Activated T-helper 17 cell treated with anti-CD3 and anti-CD28 coated beads, Interleukin-2, amount 50 U/mL, for 72 hours (primary cell): ENCODE measurements at places on chromosomes 3 and 15.

DNA sequence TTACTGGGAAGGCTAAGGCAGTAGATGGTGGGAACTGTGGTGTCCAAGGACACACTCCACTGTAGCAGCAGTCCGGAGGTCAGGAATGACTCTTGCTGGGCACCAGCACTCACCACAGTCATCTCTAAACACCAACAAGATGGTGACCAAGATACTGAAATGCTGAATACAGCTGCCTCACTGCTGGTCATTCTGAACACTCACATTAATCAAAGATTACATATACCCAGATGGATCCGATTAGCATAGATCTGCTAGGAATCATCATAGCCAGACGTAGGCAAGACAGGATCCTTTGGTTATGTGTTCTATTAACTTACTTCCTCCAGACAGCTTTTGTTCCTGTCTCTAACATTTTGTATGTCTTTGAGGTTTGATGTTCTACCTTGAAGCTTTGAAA is 134.9 kb upstream of the BFSP2 start:
- no peak for ATAC-seq

GRCh38 chr15:88127432-88127790 is 129.1 kb downstream of the NTRK3 start:
- no peak for ATAC-seq

- no peak for ATAC-seq
Measured at GRCh38 chr3:119420196-119420595, 43.2 kb downstream of the TMEM39A start.

DNA sequence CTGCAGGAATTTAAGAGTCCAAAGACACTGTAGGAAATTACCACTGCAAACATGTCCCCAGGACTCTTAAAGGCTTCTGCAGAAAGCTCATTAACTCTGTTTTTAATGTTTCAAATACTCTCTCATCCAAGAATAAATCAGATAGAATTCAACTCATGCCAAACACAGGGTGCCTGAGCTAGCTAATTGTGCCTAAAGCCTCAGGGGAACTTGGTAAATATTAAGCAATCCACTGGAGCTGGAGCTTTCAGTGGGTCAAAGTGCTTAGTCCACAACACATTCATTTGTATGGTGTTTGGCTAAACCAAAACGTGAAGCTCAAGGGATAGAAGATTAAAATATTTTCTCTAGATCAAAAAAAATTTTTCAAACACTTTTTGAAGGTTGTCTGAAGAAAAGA is 131.4 kb downstream of the THRB start:
- ATAC-seq, result no peak

- no peak for ATAC-seq
Measured at GRCh38 chr15:67906382-67906781, 66.5 kb upstream of the RNU6-1 start.

DNA sequence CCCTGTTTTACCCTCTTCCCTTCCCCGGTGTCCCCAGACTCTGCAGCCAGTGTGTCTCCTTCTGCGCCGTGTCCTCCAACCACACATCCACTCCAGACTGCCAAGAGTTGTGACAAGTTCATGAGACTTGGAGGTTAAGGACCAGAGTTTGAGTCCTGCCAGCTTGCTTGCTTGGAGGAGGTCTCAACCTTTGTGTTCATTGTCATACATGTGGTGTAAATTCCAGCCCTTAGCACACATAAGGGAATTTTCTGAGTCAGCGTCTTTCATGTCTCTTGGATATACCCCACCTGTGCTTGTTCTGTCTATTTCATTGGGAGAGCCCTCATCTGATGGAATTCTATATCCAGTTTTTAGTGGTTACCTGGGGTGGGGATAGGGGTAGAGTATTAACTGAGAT is 13.3 kb downstream of the CORO2B start:
- ATAC-seq, result no peak

GRCh38 chr3:99637368-99638111 is 854 bp upstream of the COL8A1 start:
- ATAC-seq, result peak; percentile 76

- ATAC-seq, result peak; percentile 60
Measured at GRCh38 chr3:171347301-171348039, 112.7 kb downstream of the TNIK start.

DNA sequence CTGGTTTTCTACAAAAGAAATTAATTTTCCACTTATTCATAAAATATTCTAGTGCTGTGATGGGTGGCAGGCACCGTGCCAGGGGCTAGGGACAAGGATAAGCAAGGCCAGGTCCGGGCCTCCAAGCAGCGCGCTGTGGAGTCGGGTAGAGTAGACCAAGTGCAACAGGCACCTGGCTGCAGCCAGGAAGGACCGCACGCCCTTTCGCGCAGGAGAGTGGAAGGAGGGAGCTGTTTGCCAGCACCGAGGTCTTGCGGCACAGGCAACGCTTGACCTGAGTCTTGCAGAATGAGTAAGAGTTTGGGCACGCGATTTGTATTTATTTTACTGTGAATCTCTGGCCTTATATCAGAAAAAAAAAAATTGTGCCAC is at the start of gene CASR:
Gene CASR, plus strand, starts transcription at position 148 of the 372 bp plus-strand sequence. CDS start 70,522 bp downstream, outside the sequence.
- peak; percentile 66 for ATAC-seq

DNA sequence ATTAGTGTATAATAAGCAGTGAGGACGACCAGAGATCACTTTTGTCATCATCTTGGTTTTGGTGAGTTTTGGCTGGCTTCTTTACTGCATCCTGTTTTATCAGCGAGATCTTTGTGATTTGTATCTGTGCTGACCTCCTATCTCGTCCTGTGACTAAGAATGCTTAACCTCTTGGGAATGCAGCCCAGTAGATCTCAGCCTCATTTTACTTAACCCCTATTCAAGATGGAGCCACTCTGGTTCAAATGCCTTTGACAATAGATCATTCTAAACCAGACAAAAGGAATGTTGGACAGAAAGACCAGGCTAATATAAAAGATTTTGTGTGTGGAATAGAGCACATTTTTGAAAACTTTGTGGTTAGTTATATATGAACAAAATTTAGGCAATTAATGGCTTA is 618.5 kb upstream of the BCHE start:
- no peak for ATAC-seq

DNA sequence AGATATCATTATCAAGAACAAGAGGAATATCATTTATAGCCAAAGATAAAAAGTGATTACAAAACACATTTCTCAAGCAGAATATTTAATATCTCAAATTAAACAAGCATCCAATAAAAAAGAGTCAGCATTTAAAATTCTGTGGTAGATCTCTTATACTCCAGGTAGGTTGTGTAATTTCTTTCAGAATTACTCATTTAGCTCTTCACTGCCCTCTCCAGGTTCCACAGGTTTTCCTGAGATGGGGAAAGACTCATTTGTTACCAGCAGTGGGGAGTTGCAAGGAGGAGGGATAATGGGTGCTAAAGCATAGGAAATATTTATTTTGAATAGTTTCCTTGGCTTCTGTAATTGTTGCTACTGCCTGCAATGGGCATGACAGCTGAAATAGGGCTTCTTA is 83.1 kb upstream of the RASGRP1 start:
- ATAC-seq, result no peak

DNA sequence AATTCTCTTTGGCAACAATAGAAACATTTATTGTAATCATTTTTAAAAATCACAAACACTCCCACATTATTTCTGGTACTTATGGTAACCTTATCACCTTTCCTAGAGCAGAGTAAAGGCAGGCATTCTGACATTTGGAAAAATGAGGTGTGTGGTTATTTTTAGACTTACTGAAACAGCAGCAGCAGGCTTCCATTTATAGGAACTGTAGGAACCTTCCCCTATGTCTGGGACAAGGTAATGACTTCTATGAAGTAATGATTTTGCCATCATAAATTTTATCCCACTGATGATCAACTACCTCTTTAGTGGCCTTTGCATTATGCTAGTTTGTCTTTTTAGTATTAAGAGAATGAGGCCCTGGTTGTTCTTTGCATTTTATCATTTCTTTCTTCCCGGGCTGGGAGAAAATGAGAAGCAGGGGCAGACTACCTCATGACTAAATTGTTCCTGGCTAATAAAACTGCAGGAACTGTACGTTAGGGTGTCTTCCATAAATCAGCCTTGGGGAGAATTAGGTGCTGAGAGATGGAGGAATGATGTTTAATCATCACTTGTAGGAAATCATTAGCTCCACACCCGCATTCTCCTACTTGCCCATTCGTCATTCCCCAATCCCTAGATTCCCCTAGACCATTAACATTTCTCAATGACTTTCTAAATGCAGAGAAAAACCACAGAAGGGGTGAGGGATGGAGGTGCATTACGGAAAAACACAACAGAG is 680.3 kb downstream of the AGBL1 start:
- no peak for ATAC-seq

GRCh38 chr3:159996018-159996417 is 7.4 kb downstream of the IL12A start:
- ATAC-seq, result no peak

DNA sequence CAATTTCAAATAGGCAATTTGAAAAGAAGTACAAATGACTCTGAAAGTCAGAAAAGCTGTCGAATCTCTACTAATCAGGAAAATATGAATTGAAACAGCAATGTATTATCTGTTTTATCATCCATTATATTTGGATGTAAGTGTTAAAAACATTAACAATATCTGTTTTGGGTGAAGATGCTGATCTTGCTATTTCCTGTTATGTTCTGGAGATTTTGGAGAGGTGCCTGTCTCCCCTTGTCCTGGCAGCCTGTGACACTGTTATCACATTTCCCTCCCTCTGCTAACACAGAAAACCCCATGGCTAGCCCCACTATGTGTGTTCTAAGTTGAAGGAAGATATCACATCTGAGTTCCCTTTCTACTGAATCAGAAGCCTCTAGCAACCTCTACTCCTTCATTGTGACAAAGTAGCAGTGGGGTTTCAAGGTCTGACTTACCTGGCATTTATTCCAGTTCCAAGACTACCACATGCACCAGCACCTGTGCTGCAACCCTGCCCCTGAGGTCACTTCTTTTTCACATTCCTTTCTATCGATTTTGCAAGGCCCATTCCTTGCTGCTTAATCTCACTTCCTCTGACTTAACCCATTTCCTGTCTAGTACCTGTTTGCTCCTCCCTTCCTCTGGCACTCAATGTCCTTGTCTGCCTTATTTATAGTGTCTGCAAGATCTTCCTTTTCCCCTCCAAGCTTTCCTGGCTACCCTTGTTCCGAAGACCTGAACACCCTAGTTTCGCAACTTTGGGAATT is 95.5 kb upstream of the COL8A1 start:
- ATAC-seq, result no peak

- no peak for ATAC-seq
Measured at GRCh38 chr3:124837065-124837464, 50.1 kb downstream of the ITGB5 start.

DNA sequence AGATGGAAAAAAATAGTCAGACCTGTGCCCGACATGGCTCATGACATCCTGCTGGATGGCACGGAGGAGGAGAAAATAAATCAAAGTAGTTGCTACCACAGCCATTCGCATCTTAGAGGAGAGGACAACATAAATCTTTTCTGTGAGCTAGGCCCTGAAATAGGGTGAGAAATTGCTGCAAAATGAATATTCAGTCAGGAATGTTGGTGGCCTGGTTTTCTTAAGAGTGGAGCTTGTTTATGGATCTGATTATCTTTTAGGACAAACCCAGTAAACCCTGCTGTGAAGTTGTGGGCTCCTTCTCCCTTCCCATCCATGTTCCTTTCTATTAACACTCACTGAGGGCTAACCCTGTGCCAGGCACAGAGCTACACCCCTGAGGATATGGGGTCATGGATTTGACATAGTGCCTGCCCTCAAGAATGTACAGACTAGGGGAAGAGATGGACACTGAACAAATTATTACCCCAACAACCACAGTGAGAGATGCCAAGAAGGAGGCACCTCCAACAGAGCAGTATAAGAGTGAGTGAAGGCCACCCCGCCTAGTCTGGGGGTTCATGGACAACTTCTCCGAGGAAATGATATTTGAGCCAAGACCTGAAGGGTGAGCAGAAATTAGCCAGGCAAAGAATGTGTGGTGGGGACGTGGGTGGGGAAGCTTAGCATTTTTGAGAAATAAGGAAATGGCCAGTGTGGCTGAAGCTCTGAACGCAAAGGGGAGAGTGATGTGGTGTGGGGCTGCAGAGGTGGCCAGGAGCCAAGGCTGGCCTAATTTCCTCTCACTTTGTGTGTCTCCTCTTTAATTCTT is 68.9 kb upstream of the ARL8B start:
- ATAC-seq, result no peak

DNA sequence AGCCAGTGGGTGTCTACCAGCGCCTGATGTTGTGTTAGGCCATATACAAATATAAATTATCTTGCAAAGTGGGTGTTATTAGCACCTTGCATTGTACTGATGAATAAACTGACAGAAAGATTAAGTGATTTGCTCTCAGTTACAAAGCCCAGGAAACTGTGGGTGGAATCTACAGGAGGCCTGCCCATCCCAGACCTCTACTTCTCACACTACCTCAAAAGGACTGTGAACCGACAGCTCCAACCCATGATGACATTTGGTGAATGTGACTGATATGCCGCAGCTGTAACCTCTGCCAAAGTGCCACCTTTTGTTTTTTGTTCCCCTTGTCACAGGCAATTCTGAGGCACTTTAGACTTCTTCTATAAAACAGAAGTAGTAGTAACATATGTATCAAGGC is 43.7 kb upstream of the KCNMB2 start:
- ATAC-seq, result no peak

DNA sequence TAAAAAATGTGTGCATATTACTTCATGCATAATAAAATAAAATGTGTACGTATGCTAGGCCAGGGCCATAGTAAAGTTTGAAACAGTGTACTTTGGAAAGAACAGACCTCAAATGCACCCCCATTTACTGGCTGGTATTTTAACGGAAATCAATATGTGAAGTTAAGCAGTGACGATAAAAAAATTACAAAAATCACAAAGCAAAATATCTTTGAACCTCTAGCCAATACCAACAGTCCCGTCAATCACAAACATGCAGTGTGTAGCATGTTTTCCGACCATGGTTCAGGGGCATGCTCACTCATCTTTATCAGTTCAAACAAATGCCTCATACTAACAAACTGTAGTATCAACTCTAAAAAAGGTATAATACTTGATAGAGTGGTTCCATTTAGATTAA is 121.1 kb downstream of the TJP1 start:
- no peak for ATAC-seq

DNA sequence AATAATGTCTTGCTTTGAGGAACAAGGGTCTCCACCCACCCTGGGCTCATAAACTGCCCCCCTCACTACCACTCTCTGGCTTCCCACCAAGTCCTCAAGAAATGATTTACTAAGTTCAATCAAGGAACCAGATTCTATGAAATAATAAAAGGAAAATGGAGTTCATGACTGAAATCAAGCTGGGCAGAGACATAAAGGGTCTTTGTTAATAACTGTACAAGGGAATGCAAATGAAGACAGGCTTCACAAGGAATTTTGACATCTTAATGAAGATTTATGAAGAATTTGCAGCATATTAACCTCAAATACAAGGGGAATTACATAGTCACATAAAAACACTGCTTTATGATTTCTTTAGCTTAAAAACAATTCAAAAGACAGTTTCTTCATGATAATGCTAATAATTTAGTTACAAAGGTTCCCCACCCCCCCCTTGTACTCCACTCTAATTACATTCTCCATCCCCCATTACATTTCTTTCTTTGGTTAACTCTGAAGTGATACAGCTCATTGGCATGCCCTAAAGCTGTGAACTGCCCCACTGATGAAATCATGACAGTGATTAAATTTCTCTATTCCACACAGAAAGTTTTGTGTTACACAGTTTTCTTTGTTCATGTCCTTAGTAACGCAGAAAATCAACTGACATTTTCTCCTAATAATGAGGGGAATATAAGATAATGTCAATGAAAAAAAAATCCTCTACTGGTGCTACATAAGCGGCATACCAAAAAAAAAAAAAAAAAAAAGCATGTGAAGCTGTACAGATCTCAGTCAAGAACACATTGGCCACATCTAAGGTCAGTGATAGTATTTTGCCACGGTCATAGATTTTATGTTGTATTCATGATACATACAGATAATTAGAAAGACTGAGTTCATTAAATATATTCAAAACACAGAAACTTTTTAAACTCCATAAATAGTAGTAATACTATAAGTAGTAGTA is 54.4 kb downstream of the WWTR1 start:
- no peak for ATAC-seq
